ENCODE measurements at places on chromosomes 1 and 21.

DNA sequence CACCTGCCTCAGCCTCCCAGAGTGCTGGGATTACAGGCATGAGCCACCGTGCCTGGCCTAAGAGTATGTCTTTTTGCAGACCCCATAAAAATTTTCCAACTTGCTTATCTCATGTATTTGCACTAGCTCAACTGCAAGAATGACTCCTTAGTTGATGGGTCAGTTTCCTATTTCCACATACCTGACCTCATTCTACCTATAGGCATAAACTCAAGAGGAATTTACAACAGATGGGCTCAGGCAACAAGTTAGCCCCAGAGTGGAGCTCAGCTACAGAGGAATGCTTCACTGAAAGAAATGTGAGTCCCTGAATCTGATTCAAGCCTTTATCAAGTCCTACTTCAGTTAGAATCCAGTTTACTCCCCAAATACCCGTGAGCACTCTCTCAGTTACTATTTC lies 5.3 kb upstream of the SLC37A1 start:
- no peak for DNase-seq

- no peak for DNase-seq
These were observed 82.8 kb downstream of the EXTL2 start for GRCh38 chr1:100811808-100812207.

- DNase-seq = no peak
These were observed 15.1 kb upstream of the SAMD11 start for GRCh38 chr1:908661-909060.

GRCh38 chr1:26717017-26717491 lies 21.2 kb downstream of the ARID1A start:
- no peak for DNase-seq

DNA sequence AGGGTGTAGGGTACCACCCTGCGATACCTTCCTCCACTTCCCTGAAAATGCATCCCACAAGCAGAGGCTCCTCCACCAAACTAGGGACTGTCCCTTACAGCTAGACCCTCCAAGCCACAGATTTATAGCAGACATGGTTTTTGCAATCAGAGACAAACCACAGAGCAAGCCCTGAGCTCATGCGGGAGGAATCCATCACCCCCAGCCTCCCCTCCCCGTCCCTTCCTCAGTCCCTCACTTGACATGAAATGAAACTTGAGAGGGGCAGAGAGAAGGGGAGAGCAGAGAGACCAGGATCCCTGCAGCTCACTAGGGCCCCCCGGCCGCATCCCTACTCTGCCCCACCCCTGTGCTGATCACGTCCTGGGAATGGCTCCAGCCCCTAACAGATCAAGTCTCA lies 94.9 kb downstream of the MRPL37 start:
- DNase-seq = no peak
